Left colon (tissue), 2 donors: ENCODE measurements at places on chromosomes 13 and 19. TPM values are rescaled to one million over a fixed set of nuclear protein-coding genes. Genes with fewer than 3 reads are reported as not detected.

Gene IZUMO1
- not detected for total RNA-seq

DNA sequence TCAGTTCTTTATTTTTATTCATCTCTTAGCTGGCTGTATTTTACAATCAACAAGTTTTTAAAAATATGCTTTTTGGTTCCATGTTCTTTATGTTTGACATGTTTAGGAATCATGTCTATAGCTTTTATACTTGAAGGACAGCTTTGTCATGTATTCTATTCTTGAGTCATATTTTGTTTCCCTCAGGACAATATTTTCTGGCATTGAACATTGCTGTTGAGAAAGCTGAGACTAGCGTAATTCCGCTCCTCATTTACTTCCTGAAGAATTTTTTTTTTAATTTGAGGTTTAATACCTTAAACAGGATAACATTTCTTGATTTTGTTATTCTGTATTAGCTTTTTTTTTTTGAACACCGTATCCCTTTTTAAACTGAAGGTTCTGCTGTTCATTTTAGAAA, 53.2 kb downstream of the RB1 start:
- DNase-seq: no peak

Gene DENND1C
- total RNA-seq: 2.8 TPM

DNA sequence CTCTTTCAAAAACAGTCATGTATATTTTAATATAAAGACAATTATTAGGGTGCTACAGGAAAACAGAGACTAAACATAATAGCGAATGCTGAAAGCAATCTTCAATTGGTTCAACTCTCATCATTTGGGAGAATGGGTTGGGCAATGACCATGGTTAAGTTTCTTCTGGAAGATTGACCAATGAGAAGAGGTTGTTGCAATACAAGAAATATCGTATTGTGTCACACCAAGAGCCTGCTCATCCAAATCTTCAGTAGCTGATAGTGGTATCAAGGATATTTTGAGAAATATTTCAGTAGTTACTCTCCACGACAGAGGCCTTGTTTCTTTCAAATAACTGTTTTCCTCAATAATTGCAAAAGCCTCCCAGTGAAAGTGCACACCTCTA, 83.0 kb upstream of the FNDC3A start:
- DNase-seq: no peak

GRCh38 chr19:2113439-2114211, 16.9 kb downstream of the IZUMO4 start:
- no peak for DNase-seq

- DNase-seq: no peak
Observed at GRCh38 chr13:20356444-20356843, 124.3 kb upstream of the GJB6 start.

Gene CEACAM6
- total RNA-seq: 596 TPM

DNA sequence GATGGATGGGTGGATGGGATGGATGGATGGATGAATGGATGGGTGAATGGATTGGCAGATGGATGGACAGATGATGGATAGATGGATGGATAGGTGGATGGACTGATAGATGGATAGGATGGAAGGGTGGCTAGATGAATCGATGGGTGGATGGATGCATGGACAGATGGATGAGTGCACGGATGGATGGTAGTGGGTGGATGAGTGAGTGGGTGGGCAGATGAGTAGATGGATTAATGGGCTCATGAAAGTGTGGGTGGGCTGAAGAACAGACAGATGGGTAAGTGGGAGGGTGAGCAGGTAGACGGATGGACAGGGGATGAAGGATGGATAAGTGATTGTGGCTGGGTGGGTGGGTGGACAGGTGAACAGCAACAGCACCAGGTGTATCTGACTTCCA, 5.7 kb downstream of the SEMA6B start:
- DNase-seq: no peak

- no peak for DNase-seq
Observed at GRCh38 chr19:32624410-32624809, 43.4 kb downstream of the PDCD5 start.

- no peak for DNase-seq
Observed at GRCh38 chr13:24252136-24252535, 57.2 kb upstream of the C1QTNF9 start.

DNA sequence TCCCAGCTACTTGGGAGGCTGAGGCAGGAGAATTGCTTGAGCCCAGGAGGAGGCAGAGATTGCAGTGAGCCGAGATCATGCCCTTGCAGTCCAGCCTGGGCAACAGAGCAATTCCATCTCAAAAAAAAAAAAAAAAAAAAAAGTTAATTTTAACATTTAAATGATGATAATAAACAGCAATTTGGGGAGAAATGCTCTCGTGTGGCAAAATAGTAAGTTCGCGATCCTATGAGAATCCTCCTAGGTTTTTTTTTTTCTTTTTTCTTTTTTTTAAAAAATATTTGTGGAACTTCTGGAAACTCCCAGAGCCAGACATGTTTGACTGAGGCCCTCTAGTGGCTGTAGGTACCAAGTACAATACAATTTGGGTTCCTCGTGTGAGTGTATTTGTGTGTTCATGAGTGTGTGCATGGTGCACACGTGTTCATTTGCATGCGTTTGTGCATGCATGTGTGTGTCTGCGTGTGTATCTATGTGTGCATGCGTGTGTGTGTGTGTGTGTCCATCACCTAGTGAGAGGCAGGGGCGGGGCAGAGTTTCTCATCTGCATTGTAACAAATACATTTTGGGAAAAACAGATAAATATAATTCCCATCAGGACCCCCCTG, 31.2 kb downstream of the TMPRSS9 start:
- peak; percentile 21 for DNase-seq

Gene CEACAM7
- total RNA-seq: 2,049 TPM

DNA sequence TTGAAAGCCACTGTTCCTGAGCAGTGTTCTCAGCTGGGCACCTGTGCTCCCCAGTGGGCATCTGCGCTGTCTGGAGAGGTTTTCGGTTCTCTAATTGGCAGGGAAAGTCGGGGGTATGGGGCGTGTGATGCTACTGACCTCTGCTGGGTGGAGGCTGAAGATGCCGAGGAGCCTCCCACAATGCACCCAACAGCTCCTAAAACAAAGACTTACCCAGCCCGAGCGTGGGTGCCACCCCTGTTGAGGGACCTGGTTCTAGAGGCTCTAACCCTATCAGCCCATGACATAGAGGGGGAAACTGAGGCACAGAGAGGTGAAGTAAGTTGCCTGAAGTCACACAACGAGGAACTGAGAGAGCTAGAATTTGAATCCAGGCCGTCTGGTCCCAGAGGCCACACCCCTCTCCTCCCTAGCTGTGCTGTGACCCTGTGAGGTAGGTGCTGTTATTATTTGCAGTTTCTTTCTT, 2.3 kb downstream of the SPACA4 start:
- peak; percentile 66 for DNase-seq

DNA sequence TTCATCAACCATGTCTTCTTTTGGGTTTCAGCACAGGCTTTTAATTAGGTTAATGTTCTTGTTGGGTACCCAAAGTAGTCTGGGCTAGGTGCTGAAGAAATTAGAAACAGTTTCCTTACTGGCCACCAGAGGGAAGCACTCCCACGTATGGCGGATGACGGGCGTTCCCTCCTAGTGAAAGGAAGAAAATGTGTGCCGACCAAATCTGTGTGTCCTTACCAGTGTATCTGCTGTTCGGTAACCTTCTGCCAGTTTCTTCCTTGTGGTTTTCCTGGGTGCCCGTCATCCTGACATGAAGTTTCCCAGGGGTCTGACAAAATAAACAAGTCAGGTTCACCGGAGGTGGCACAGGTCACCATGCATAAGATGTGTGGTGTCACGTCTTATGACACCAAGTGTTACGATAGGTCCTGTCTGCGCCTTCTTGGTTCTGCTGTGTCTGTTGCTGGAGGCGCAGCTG, 6.0 kb upstream of the WDR88 start:
- DNase-seq: no peak

Gene EFNB2
- 85.0 TPM for total RNA-seq

Gene SMAD9
- total RNA-seq: 13.0 TPM

GRCh38 chr13:98386637-98387036, 190.3 kb downstream of the STK24 start:
- no peak for DNase-seq
